ENCODE measurements at places on chromosomes 6 and 20.
A peak's percentile ranks its signal among the peaks of the same experiment; 100 is the strongest.

DNA sequence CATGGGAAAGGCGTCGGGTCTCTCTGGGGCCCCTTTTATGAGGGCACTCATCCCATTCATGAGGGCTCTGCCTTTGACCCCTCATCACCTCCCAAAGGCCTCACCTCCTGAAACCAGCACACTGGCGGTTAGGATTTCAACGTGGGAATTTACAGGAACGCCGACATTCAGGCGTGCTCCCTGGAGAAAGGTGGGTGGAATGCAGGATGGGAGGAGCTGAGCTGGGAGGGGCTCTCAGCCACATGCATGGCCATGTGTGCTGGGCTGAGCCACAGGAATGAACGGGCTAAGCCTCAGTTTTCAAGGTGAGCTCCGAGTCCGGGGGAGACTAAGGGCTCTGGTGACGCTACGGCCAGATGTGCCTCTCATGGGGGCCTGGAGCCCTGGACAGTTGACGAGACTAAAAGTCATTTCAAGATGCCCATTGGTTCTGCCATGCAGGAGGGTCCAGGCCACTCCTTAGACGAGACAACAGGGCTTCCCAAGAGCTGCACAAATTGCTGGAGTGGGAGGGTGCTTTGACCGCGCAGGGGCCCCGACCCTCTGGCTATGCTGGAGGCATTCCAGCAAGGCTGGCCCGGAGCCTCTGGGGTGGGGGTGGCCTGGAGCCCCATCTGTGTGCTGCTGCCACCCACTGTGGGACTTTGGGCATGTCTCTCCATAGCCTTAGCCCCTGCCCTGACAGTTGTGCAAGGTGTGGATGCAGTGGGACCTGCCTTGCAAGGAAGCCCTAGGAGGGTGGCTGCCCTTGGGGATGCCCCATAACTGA is 3.8 kb upstream of the ARFGAP1 start:
- no peak for DNase-seq

DNA sequence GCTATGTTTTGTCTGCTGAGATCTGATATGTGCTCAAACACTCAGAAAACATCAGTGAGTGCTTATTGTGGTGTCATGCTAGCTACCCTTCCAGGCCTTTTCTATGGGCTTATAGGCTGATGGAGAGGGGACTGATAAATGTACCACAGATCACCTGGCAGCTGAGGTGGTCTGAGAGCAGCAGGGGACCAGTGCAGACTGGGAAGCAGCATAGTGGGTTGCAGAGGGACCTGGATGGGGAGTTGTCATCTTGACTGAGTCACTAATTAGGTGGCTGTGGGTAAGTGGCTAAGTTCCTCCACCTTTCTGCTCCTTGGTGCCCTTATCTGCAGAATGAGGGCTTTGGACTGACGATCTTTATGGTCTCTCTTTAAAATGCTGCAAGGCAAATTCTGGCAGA is 2.8 kb downstream of the TMEM200A start:
- DNase-seq: no peak

DNA sequence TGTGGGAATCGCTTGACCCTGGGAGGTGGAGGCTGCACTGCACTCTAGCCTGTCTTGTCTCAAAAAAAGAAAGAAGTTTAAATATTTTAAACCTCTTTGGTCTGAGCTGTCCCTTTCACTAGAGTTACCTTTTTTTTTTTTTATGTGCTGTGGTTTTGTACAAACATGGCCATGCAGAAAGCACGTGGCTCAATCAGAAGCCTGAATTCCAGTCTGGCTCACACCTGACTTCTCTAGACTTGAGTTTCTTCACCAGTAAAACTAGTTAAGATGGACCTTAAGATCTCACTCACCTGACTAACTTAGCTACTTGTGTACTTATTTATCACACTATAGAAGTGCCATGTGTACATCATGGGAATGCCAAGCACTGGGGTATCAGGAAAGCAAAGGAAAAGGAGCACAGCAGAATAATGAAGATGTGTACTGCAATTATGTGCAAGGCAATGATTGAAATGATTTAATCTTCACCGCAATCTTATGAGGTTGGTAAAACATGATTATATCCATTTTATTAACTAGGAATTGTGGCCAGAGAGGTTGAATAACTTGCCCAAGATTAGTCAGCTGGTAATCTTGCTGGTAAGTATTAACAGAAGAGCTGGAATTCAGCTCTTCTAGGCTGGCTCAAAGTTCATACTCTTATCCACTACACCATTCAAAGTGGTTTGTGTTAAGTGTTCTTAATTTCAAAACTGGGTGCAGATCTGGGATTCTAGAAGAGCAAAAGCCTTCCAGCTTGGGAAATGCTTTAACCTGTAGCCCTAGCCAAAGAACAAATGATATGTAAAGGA is 10.7 kb downstream of the HMGN3 start:
- no peak for DNase-seq

GRCh38 chr6:36139431-36139830 is 9.1 kb downstream of the MAPK13 start:
- no peak for DNase-seq

GRCh38 chr6:75098709-75099108 is 107.1 kb downstream of the COL12A1 start:
- no peak for DNase-seq

DNA sequence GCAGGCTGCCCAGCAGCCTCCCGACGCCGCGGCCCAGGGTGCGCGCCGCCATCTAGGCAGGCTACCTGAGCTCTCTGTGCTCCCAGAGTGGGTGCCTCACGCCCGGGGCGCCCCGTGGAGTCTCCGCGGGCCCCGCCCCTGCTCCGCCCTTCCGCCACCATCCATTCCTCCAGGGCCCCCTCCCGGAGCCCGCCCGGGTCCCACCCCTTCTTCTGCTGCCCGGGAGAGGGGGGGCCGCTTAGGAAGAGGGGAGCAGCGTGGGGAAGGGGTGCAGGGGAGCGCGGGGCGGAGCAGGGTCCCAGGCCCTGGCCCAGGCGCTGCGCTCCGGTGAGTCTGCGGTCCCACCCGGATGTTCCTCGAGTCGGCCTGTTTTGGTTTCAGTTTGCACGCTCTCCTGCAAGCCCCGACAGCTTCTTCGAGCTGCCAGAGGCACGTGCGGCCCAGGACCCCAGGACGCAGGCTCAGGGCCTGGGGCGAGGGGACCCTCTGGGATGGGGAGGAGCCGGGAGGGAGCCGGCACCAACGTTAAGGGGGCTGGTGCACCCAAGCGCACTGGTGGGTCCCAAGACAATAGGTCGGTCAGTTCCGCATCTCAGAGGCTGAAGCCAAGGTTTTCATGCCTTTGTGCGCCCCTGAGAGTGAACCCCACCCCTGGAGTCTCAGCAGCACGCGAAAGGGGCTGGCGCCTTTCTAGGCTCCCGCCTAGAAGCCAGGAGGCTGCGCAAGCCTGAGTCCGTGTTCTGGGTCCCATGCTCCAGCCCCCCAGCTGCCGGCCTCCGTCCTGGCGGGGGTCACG is at the start of gene ACSS1:
ACSS1 (minus strand) TSS at position 89 of the 796 bp plus-strand sequence; CDS start at position 52, 37 bp downstream.
- DNase-seq: peak; percentile 41

DNA sequence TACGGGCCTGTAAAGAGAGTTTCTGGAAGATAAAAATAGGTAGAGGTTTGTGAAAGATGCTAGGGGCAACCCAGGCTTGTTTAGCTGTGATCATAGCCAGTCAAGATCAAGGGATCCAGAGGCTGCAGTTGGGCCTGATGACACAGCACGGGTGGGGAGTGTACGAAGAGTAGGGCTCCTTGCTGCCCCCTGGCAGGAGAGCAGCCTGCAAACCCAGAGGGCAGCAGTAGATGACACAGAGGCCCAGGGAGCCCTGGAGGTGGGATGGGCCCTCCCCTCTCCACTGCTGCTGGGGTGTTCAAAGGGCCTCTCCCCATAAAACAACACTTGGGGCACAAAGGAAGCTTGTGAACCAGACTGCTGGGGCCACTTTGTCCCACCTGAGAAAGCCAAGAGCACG is 47.2 kb downstream of the VEGFA start:
- no peak for DNase-seq

- DNase-seq: no peak
Observed at GRCh38 chr6:52537001-52537753, 39.7 kb downstream of the TRAM2 start.

DNA sequence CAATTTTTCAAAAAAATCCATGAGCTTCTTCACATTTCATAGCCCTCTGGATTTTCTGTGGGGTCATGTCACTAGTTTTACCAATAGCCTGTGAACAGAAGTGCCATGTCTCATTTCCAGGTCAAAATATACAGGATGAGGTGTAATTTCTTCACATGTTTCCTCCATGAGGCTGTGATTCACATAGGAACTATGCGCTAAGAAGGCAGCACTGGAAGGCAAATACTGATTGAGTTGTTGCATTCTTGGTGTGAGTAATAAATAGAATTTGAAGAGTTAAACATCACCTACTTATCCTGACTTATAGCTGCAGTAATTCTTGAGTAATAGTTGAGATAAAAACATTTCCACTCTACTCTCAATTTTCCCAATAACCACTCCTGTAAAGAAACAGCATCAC is 442.3 kb downstream of the HAO1 start:
- no peak for DNase-seq

DNA sequence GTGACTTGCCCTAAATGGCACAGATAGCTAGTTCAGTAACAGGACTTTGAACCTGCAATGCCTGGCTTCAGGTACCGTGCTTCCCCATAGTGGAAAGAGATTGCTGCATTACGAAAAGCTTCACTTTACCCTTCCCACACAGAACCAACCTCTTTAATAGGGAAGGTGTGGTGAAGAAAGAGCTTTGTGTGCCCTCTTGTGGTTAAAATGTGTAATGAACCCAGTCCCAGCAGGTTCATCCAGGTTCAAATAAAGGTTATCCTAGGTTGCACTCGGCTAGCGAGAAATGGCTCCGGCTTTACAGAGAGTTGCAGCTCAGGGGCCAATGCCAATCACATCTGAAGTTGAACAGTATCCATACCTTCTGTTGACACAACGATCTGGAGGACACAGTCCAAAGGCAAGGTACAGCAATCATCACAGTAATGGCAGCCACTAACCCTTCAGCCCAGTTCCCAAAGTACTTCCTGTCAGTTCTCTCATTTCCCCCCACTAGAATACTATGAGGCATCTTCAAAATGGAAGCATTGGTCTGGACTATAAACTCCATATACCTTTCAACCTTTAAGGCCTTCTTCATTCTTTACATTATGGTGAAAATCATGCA is 3.0 kb downstream of the DEFB115 start:
- no peak for DNase-seq

- no peak for DNase-seq
Observed at GRCh38 chr6:32635526-32636123, 1.6 kb upstream of the HLA-DQA1 start.

GRCh38 chr20:57403216-57403615 is 12.0 kb downstream of the RBM38 start:
- DNase-seq: no peak

GRCh38 chr6:156869980-156870398 is 92.8 kb downstream of the ARID1B start:
- DNase-seq: no peak

DNA sequence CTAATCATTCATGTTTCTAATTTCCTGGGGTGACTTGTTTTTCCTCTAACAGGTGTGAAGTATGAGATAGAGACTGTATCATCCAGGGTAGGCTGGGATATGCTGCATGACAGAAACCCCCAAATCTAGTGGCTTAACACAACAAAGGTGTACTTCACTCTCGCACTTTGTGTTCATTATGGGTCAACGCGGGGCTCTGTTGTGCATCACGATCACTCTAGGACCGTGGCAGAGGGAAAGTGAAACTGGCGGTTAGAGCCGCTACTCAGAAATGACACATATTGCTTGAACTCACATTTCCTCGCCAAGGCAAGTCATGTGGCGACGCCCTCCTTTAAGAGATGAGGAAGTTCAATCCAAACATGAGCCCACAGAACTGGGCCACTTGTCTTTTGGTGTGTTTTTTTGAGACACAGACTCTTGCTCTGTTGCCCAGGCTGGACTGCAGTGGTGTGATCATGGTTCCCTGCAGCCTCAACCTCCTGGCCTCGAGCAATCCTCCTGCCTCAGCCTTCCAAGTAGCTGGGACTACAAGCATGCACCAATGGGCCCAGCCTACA is 41.3 kb downstream of the PCNA start:
- peak; percentile 42 for DNase-seq

GRCh38 chr20:25319241-25320034 is 71.2 kb downstream of the ABHD12 start:
- no peak for DNase-seq

DNA sequence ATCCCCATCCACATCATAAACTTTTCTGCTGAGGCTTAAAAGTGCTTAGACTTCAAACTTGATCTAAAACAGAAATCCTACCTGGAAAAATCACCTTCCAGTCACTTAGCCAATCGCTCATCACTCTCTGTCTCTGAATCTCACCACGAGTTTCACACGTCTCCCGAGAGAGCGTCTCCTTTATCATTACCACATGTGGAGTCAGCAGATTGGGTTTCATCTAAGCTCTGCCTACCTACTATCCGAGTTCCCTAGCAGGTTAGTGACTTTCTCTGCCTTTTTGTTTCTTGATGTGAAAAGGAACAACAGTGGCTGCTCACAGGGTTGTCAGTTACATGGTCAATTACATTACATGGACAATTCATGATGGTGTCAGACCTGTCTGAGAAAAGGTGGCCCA is 286.2 kb downstream of the ESR1 start:
- DNase-seq: no peak

DNA sequence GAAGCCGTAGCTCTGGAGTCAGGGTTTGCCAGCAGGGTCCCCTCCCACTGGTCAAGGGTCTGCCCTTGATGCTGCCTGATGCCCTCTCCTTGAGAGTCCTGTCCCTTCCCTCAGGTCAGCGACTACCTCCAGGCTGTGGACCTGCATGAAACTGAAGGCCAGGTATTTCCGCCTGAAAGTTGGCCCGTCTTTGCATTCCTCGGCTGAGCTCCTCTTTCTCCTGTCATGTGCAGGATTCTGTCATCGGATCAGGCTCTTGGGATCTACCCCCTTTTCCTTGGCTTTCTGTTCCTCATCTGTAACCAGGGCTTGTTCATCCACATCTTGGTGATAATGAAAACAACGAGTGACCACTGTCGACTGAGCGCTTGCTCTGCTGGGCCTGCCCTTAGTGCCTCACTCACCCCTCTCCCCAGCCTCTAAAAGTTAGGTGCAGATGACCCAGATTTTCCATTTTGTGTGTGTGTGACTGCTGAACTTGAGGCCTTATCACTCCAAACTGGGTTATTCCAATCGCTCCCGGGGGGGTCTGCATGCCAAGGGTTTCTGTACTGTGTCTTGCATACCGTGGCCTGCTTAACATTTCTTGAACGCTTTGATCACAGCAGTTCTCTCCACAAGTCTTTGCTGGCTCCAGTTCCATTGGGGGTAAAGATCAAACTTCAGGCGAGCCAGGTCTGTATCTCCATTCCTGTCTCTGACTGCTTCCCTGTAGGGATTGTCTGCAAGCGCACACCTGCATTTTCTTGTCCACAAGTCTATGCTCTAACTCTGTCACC is 81.6 kb downstream of the DTD1 start:
- no peak for DNase-seq
